Stimulated activated CD4-positive, alpha-beta T cell treated with anti-CD3 and anti-CD28 coated beads, Interleukin-2, amount 100 ng/mL, for 24 hours (primary cell): ENCODE measurements at places on chromosomes 6 and 20.

GRCh38 chr20:44990957-44991356, 24.6 kb downstream of the STK4 start:
- DNase-seq: no peak

- DNase-seq: no peak
Observed at GRCh38 chr6:153207006-153207405, 75.9 kb upstream of the RGS17 start.

DNA sequence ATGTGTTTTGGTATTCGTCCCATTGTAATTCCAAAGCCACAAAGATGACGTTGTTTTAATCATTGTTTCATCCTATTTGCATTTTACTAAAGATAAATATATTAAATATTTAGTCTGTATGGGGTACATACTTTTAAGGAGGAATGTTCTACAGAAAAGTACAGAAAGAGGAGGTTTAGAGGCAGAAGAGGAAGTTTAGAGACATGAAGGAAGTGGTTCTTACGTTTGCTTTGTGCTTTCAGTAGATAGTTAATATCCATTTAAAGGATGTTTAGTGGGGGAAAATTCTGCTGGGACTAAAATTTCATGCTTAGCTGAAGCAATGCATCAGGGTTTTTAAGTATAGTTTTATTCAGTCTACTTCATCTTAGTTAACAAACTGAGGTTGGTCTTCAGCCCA, 116.6 kb downstream of the CRYBG1 start:
- DNase-seq: no peak

DNA sequence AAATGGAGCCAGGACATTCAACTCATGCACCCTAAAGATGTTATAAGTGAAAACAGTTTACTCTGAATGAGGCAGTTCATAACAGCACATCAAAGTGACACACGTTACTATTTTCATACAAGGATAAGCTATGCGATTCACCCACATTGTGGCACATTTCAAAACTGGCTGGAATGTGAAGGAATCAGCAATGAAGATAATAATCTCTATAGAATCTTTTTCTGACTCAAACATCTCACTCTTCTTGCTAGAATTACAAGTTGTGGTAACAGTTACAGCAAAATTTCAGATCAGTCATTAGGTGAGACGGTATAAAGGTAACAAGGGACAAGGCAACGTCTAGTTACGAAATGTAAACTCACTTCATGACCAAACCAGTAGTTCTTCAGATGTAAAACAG, 17.5 kb downstream of the TMEM244 start:
- DNase-seq: no peak

GRCh38 chr6:11198663-11199603, 33.5 kb downstream of the NEDD9 start:
- no peak for DNase-seq

GRCh38 chr6:98146656-98147055, 687.7 kb upstream of the POU3F2 start:
- no peak for DNase-seq

DNA sequence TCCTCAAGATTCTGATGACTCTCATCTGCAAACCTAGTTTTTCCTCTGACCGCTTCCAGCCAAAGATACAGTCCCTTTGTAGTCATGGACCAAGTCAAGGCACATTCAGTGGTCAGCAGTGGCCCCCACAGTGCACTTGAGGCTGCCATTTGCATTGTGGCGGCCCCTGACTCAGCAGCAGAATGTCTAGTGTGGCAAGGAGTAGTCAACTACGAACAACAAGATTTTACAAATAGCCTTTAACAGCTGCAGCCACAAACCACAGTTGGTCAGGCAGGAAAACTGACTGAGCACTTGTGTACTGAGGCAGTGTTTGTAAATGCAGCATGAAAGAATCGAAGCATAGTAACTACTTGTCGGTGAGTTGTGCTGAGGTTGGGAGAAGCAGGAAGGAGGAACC, 49.6 kb downstream of the SLC2A12 start:
- DNase-seq: no peak

GRCh38 chr6:35230950-35231349, 17.2 kb downstream of the SCUBE3 start:
- no peak for DNase-seq

- no peak for DNase-seq
Observed at GRCh38 chr20:57580478-57581201, 19.7 kb downstream of the PCK1 start.

DNA sequence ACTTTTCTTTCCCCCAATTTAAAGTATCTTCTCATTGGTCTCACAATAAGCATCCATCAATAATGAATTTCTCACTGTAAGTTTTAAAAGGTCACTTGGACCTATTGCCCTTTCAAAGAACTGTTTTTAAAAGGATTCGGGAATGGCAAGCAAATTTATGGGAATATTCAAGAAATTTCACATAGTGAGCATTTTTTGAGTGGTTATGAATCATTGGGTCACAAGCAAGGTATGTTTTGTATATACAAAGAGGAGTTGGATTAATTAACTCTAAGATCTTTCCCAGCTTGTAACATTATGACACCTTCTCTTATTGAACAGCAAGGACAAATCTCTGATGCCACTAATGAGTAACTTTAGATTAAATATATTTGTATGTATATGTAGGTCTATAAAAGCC, 165.0 kb downstream of the MOXD1 start:
- DNase-seq: no peak

GRCh38 chr6:162468326-162468725, 259.2 kb downstream of the PRKN start:
- DNase-seq: no peak

DNA sequence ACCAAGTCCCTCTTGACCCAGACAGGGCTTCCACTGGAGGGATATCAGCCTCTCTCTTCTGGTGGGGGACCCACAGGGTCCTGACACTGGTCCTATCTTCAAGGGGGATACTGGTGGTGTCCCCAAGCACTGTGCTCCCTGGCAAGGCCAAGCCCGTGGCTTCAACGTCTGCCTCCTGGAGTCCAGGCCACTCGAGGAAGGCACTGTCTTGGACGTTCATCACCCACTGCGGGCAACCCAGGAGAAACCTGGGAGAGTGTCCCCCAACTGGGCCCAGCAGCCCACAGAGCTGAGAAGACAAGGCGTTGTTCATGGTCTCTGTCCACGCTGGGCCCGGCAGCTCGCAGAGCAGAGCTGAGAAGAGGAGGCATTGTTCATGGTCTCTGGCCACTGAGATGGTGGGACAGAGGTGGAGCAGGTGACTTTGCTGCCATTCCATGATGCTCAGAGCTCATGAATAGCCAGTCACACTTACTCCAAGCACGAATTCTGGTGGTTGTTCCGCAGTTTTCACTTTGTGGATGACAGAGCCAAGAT, 37.5 kb upstream of the FRMD1 start:
- no peak for DNase-seq

GRCh38 chr20:38825901-38826625, 20.6 kb downstream of the PPP1R16B start:
- no peak for DNase-seq

DNA sequence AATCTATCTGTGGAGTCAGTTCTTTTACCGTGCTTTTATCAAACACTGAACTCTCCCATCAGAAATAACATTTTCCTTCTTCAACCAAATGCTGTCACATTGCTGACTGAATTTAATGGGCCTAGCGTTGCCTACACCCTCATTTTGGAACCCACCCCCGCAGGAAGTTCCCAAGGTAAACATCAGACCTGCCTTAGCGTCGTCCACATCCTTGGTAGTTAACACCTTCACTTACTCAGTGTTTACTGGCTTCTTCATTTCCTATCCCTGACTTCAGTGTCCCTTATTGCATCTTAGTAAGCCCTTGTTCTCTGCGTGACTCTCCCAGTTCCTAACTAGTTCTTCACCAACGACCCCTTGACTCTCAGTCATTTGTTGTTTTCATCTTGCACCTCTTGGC, 491.4 kb upstream of the SOX4 start:
- no peak for DNase-seq
